Esophagus squamous epithelium (tissue), 5 donors: ENCODE measurements at places on chromosomes 3 and 15.

- DNase-seq, result no peak
These were observed 32.3 kb downstream of the XXYLT1 start for GRCh38 chr3:195238586-195239118.

GRCh38 chr3:71582036-71582611 lies 1.4 kb downstream of the FOXP1 start:
- no peak for DNase-seq

DNA sequence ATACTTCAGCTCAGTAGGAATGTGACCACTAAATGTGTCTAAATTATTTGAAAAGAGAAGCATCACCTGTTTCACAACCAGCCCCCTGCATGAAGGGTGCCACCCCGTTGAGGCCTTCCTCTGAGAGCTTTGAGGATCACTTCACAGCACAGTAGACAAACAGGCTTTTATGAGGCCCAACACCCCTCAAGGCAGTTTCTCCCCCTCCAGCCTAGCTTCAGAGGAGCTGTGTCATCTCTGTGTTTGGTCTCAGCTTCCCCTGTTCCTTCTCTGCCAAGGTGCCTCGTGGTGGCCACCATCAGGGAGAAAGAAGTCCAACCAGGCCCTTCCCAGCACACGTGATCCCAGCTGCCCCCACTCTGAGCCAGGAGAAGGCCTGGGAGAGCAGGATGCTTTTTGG lies 21.6 kb upstream of the DUSP7 start:
- no peak for DNase-seq

DNA sequence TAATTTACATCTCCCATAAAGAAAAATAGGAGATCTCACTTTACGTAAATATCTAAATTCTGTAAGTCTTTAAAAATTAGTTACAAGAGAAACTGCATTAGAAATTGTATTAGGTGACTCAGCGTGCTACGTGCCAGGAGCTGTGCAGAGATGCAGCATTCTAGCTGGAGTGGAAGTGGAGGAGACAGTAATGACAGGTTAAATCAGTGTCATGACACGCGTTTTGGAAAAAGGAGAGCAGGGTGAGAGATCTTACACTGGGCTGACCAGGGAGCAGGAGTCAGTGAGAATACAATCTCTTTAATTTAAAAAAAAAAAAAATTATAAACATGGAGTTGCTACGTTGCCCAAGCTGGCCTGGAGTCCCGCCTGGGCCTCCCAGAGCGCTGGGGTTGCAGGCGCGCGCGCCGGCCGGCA lies 635 bp downstream of the TUBGCP5 start:
- no peak for DNase-seq

GRCh38 chr3:52534281-52535183 lies 875 bp upstream of the NT5DC2 start:
- DNase-seq, result no peak

DNA sequence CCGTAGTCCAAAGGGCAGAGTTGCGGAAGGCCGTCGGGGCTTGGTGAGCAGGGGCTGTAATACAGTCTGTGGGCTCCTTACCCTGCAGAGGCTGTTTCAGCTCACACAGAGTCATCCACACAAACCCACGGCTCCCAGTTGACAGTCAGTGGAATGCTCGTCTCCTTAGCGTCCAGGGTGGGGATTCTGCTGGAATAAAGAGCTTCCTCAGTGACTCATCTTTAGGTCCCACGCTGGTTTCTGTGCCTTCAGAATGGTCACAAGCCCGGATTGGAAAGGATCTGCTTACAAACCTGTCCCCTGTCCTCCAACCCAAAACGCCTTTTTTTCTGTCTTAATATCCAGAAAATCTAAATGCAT lies 201.3 kb upstream of the TPM1 start:
- DNase-seq, result no peak

DNA sequence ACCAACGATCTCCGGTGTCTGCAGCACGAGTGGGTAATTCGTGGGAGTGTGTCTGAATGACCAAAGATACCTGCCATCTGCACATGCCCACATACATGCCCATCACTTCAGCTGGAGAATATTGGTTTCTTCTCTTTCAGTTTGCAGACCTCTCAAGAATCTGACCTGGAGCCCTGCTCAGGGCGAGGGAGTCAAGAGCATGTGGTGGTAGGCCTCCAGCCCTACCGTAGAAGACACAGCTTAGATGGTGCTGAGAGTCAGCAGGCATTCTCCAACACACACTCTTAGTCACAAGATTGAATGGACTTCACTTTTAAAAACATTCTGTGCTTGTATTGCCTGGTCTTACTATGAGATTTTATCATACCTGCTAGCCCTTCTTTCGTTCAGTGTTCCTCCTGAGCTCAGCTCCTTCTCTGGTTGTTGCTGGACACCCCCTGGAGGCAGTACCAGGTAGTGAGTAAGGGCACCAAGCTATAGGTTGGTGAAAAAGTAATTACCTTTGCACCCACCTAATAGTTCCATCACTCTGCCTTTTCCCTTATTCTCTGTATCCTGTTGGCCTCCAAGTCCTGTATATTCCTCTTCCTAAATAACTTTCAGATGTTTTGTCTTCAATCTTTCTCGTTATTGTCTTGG lies 252.0 kb downstream of the CACNA2D3 start:
- no peak for DNase-seq

- DNase-seq, result no peak
These were observed 8.5 kb downstream of the RPS17 start for GRCh38 chr15:82531496-82532382.

DNA sequence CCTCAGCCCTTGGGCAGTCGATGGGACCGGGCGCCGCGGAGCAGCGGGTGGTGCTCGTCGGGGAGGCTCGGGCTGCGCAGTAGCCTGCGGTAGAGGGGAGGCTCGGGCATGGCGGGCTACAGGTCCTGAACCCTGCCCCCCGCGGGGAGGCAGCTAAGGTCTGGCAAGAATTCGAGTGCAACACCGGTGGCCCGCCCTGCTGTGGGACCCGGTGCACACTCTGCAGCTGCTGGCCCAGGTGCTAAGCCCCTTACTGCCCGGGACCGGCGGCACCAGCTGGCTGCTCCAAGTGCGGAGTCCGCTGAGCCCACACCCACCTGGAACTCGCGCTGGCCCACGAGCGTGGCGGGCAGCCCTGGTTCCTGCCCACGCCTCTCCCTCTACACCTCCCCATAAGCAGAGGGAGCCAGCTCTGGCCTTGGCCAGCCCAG lies 377.7 kb upstream of the RBMS3 start:
- no peak for DNase-seq

DNA sequence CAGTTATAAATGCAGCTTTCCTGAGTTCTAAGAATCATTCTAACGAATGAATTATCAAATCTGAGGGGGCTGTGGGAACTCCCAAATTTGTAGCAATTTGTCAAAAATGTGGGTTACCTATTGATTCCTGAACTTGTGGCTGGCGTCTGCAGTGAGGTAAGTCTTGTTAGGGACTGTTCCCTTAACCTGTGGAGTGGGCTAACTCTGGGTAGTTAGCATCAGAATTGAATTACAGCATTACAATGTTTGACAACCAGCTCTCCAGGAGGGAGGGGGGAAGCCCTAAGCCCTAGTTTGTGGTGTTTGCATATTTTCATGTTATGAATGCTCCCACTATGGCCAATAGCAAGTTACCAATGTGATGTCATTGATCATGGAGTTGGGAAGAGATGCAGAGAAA lies 65.9 kb upstream of the STT3B start:
- no peak for DNase-seq

- DNase-seq, result no peak
These were observed 52.8 kb downstream of the NOX5 start for GRCh38 chr15:69067296-69067695.
